GM04504 (cell line): ENCODE measurements at places on chromosomes 4 and X.

DNA sequence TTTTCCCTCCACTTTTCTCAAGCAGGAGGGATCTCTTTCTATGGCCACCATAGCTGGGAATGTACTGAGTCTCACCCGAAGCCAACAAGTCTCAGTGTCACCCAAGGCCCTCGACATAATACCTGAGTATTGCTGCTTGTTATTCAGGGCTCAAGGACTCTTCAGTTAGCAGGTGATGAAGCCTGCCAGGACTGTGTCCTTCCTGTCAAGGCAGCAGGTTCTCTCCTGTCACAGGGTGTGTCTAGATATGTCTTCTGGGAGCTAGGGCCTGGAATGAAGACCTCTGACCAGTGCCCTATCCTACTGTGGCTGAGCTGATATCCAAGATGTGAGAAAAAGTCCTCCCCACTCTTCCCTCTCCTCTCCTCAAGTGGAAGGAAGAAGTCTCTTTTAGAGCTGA, 391.0 kb upstream of the DIPK2B start:
- DNase-seq = no peak

GRCh38 chr4:126446917-126447316, 1132.2 kb downstream of the FAT4 start:
- no peak for DNase-seq

DNA sequence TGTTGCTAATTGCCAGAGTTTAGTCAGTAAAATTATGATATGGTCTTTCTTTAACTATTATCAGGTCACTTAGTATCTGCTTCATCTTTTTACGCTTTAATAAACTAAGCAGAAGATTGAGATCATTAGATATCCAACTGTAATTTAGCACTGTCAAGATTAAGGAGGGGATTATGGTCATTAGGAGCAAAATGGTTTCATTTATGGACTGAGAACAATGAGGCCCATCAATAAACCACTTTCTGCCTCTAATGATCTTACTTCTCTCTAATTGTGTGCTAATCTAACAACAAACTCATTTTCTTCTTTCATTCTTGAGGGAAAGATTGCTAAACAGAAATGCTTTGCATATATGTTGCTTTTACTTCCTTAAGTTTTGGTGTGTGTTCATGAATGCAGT, 340.4 kb downstream of the RPA4 start:
- DNase-seq = no peak

DNA sequence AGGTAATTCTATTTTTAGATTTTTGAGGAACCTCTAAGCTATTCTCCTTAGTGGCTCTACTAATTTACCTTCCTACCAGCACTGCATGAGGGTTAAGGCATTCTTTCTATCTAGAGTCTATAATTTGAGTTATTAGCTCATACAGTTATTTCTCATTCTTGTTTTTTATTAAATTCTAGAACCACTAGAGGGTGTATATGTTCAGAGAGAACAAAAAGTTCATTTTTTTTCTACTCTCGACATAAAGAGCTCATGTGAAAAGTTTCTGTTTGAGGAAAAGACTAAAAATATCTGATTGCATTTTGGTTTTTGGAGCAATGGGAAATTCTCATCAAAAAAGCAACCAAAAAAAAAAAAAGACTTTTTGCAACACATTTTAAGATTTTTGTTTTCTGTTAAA, 57.0 kb upstream of the LRAT start:
- no peak for DNase-seq

- DNase-seq = no peak
These were observed 79.8 kb upstream of the ADGRA3 start for GRCh38 chr4:22595684-22596083.

GRCh38 chr4:114302472-114302871, 296.1 kb upstream of the UGT8 start:
- no peak for DNase-seq

GRCh38 chr4:164639001-164639400, 114.9 kb upstream of the SMIM31 start:
- DNase-seq = no peak

DNA sequence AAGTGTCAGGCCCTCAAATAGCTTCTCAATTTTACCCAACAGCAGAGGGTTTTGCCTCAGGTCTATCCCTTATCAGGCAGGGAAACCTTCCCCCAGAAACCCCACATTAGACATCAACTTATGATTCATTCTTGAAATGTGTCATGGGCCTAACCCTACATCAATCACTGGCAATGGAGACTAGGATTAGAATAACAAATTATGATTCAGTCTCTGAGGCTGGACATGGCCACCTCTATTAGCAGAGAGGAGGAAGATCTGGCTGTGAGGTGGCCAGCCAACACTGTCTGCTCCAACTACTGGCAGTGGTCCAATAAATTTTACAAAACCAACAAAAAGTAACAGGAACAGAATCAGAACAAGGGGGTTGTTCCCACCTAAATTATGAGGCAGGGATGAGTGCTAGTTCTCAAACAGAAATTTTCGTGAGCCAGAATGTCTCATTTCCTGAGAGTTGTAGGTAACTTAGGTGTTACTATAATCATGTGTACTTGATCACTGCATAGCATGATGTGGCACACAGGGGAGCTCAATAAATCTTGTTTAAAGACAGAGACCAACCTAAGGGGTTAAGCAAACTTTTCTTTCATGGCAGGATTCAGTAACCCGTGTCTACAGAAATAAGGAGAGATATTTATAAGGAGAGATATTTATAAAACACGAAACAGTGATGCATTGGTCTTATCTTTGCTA, 126.8 kb downstream of the NFKB1 start:
- DNase-seq = no peak

DNA sequence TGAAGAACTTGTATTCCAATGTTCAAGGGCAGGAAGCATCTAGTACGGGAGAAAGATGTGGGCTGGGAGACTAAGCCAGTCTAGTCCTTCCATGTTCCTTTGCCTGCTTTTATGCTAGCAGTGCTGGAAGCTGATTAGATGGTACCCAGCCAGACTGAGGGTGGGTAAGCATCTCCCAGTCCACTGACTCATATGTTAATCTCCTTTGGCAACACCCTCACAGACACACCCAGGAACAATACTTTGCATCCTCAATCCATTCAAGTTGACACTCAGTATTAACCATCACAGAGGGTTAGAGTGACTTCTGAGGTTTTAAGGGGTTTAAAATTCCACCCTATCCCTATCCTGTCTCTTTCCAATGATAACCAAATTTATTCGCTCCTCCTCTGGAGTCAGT, 6.5 kb downstream of the HMGN5 start:
- DNase-seq = no peak

DNA sequence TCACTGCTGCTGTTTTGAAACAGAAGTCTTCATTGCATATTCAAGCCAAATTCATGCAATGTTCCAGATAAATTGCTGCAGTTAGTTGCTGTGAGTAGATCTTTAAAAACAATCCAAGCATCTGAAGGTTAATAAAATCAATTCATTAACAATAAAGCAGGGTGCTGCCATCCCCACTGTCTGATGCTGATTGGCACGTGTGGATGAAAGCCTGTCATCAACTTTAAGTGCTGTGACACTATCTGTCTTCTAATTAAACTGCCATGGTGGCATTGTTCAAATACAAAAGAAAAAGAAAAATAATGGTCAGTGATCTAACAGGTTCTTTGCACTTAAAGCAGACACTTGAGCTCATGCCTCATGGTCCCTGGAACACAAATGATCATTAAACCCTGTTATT, 63.0 kb upstream of the MND1 start:
- DNase-seq = no peak

- DNase-seq = no peak
These were observed 85.3 kb downstream of the DCAF8L2 start for GRCh38 chrX:27675493-27675892.

GRCh38 chr4:157727163-157727562, 445.7 kb downstream of the GASK1B start:
- no peak for DNase-seq

DNA sequence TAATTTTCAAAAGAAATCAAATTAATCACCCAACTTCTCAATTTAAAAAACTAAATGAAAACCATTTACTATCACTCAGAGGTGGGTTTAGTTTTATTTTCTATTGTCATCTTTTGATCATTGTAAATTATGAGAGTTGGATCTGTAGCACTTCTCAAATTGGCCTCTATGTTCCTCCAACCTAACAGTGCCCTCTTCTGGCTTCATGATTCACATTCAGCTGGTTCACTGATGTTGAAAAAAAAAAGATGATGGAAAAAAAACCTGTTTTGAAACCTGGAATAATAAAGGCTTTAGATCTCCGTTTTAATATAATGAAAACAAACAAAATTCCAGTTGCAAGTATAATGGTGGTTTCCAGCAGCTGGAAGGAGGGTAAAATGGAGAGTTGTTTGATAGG, 2.4 kb upstream of the NBDY start:
- no peak for DNase-seq

- DNase-seq = no peak
These were observed 78.7 kb downstream of the WDFY3 start for GRCh38 chr4:84887824-84888223.

DNA sequence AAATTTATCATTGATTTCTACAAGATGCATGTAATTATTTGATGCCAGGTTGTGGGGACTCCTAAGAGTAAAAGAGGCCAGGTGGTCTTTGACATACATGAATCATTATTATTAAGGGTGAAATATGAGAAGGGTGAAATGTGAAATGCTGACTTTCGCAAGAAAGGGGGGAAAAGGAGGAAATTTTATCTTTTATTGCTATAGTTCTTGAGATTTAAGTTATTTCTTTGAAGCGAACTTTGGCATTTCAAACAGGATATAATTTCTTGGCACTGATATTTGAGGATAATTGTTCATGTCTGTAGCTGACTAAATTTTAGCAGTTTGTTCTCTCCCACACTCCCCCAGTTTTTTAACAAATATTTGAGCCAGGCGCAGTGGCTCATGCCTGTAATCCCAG, 80.1 kb downstream of the TMEM131L start:
- no peak for DNase-seq
